Stimulated activated CD4-positive, alpha-beta T cell treated with anti-CD3 and anti-CD28 coated beads, TNF-alpha, amount 100 ng/mL, for 1 hour (primary cell): ENCODE measurements at places on chromosomes 12 and 14.

GRCh38 chr14:59776468-59776867 lies 94.1 kb downstream of the RTN1 start:
- DNase-seq, result no peak

DNA sequence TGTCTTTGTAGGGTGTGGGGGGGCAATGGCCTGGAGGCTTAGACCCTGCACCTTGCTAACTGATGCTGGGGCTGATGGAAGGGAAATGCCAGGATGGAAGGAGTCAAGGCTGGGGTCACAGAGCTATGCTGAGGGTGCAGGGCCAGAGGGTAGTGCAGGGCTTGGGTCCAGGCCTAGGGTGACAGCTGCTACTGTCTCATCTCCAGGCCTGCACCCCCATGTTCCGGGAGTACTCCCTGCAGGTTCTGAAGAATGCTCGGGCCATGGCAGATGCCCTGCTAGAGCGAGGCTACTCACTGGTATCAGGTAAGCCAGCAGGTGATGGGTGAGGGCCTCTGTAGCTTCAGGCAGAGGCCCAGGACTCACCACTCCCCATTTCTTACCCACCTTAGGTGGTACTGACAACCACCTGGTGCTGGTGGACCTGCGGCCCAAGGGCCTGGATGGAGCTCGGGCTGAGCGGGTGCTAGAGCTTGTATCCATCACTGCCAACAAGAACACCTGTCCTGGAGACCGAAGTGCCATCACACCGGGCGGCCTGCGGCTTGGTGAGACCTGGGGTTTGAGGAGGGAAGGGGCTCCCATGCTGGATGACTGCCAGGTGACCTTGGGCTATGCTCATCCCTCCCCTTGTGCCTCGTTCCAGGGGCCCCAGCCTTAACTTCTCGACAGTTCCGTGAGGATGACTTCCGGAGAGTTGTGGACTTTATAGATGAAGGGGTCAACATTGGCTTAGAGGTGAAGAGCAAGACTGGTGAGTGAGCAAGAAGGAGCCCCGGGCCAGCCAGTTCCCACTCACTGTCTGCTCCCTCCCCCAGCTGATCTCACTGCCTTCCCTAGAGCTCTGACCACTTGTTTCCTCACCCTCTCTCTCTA lies 4.1 kb downstream of the SHMT2 start:
- no peak for DNase-seq

GRCh38 chr12:11658791-11659190 lies 9.3 kb downstream of the ETV6 start:
- DNase-seq, result no peak

GRCh38 chr14:103206836-103207387 lies 83.7 kb downstream of the TNFAIP2 start:
- no peak for DNase-seq

DNA sequence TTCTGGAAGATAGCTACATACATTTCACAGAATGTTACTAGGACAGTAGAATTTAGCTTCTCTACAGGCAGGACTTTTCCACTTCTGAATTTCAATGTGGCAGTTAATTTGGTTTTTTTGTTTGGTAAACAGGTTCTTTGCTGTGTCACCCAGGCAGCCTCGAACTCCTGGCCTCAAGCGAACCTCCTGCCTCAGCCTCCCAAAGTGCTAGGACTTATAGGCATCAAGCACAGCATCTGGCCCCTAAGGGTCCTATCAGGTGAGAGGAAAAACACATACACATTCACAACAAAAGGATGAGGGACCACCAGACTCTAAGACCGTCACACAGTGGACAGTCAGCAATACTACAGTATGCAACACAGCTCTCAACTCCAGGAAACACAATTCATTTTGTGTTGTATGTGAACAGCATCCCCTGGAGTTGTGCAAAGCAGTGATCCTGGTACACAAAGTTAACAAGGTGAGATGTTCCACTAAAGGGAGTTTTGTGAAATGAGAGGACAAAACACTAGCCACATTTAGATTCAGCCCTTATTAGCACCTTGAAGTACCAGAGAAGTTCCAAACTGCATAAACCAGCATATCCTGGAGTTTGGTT lies 6.9 kb downstream of the ATP2B1 start:
- DNase-seq, result no peak

DNA sequence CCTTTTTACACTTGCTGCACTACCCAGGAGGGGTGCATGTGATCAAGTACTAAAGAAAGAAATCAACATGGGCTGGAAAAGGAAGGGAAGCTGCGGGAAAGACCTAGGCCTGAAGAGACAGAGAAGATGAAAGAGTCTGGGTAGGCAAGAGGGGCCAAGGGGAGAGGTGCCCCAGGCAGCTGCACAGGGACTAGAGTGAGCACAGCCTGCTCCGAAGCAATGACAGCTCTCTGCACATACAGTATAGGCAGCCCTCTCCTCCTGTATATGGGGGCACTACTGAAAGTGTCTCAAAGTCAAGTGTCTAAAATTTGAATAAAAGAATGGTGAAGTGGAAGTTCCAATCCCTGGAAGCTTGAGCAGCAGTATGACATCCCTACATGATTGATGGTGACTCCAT lies 112.0 kb downstream of the TMTC1 start:
- no peak for DNase-seq

DNA sequence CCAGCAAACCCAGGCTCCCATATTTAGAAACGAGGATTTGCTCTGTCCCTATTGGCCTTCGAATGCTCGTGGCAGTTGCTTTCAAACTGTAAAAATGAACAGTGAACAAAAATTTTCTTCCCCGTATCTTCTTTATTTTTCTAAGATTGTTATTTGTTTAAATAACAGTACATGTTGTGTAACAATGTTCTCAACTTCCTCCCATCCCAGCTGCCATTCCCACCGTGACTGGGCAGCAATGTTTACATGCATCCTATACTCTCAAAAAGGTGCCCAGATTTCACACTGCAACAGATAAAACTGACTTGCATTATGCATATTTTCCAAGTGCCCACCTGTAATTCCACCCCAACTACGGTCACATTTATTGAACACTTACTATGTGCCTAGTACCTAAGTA lies 12.8 kb downstream of the VCPKMT start:
- DNase-seq, result no peak

DNA sequence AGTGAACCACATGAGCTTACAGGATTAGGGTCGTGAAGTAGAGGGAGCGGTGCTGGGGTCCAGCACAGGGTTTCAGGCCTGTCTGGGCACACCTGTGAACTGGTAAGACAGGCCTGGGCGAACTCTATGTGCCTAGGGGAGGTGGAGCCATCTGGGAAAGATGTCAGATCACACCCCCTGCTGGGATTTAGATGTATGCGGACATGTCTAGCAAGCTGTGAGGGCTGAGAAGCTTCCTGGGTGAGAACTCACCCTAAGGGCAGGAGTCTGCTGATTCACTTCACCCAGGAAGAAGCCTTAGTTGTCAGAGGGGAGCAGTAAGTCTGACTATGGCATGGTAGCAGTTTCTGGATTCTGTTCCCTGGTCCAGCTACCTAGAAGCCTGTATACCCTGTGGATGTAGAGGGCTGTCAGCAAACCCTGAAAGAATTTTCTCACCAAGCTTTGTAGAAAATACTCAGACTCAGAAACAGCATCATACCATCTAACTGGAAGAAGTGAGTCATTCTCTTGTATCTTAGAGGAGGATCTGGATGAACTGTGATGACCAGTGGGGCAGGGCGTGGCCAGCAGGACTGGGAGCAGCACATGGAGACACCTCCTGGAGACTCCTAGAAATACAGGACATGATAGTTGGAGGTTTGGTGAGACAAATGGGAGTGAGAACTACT lies 11.2 kb upstream of the PYGL start:
- DNase-seq, result no peak

- no peak for DNase-seq
Measured at GRCh38 chr14:81868172-81868571, 334.5 kb upstream of the SEL1L start.

DNA sequence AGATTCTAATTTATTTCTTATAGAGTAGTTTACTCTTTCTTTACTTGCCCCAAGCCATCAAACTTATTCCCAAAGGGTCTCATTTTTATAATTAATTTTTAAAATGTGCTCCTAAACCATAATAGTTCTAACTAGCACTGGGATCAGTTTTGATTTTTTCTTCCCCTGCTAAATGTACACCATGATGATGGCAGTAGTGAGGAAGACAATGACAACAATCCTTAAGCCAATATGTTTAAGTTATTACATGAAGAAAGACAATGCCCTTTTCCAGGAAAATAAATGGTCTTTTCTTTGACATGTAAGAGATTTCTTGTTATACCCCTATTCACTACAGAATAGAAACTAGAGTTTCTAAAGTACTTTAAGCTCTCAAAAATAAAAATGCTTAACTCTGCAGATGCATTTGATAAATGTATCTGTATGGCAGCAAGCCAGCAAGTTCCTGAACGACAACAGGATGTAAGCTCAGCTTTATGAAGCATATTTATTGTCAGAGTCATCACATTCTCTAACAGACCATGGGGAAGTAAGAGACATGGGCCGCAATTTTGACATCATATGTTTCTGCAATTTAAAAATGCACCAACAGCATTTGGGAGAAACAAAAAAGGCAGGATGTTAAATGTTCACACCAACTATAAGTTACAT lies 36.0 kb upstream of the SNX6 start:
- no peak for DNase-seq

GRCh38 chr12:2265461-2266167 lies 212.8 kb downstream of the CACNA1C start:
- DNase-seq, result no peak

- no peak for DNase-seq
Measured at GRCh38 chr14:28577187-28577586, 189.4 kb upstream of the FOXG1 start.

DNA sequence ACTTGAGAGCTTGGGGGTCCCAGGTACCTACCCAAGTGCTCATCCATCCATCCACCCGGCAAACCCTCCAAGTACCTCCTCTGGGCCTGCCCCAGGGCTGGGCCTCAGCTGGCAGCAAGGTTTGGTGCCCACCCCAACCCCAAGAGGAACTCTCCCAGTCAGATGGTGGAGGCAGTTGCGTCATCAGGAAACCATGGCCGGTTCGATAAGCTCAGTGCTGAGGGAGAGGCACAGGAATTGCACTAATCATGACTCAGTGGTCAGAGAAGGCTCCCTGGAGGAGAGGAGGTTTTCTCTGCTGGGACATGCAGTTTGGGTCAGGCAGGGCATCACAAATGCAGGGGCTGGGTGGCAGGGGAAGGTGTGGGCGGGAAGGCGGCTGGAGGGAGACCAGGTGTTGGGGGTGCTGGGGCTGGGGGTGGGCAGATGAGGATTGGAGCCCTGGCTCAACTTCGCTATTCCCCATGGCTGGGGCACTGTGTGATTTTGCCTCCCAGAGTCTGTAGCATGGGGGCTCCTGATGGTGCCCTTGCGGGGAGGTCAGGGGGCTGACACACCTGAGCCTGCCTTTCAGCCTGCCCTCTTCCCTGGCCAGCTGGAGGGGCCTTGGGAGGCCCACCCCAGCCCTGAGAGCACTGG lies 32.2 kb downstream of the SH2B3 start:
- no peak for DNase-seq

GRCh38 chr12:110179291-110179690 lies 55.1 kb downstream of the IFT81 start:
- DNase-seq, result no peak

DNA sequence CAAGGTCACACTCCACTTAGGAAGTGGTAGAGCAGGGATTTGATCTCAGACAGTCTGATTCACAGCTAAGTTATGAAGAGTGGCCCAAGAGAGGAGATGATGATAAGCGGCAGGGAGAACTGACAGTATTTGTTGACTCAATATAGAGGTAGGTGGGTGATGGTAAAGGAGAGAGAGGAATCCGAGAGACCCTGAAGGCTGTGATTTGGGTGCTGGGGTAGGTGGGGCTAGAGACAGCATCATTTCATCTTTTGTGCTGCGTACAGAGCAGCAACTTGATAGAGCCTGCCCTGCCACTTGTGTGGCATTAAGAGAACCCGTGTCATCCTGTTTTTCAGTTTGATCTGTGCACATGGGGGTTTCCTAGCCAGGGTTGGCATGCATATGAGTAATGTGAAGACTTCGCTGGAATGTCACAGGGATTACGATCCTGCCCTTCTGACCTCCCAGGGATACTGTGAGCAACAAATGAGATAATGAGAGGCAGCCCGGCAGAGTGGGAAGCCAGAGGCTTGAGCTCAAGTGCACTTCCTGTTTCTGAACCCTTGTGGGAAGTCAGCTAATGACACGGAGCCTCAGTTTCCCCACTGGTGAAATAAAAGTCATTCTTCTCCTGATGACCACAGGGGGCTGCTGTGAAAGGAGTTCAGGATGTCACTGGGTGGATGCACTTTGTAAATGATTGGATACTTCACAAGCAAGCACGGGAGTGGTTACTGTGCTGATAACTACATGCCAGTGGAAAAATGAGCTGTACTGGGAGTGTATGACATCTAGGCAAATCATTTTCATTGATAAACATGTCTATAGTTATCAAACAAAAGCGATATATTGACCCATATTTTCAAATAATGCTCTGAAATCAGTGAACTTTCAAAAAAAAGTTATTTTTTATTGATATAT lies 59.5 kb upstream of the IGF1 start:
- no peak for DNase-seq

DNA sequence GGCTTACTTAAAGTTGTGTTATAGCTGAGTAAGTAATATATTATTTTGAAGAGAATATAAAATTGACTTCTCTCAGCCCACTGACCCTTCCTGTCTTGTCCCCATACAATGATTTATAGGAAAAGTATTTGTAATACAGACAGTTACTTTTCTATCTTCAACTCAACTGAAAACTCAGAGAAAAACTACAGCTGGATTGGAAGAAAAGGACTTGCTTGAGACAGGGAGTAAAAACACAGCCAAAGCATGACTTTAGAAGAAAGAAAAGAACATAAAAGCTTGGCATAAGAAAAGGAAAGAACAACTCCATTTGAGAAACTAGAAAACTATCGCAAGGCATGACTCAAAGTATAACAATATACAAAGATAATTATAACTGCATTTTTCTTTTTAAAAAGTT lies 57.5 kb downstream of the MSRB3 start:
- no peak for DNase-seq

- no peak for DNase-seq
Measured at GRCh38 chr12:72839696-72840095, 567.5 kb downstream of the TRHDE start.

GRCh38 chr12:54723379-54724256 lies 75.5 kb upstream of the DCD start:
- no peak for DNase-seq

DNA sequence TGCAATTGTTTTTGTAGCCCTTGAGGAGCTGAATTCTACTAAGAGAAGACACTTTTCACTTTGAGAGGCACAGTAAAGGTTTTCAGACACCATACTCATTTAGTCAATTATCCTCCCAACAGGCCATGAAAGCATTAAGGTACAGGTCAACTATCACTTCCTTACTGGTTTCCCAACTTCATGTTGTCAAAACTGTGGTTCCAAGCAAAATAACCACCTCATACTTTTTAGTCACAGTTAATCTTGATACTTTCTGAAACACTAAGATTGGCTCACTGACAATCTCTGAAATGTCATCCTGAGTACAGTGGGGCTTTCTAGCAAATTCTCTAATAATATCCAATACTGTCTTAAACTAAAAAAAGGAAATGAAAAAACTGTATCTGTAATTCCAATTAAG lies 71.7 kb downstream of the SLC2A13 start:
- no peak for DNase-seq

DNA sequence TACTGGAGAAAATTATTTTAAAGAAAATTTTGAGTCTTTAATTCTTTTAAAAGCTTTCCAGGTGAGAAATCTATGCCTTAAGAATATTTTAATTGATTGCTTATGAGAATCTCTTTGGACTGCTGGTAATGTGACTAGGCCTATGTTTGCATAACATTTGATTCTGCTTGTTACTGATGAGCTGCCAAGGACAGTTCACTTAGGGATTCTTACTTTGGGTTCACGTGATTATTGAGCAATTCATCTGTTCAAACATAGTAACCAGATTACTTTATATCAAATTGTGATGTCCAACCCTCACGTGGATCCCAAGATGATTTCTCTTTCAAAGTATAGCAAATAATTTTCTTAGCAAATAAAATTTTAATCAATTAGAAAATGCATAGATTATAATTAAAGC lies 27.4 kb upstream of the ABCD2 start:
- DNase-seq, result no peak
